ENCODE measurements at places on chromosomes 6 and 20. TPM values are rescaled to one million over a fixed set of nuclear protein-coding genes. Genes with fewer than 3 reads are reported as not detected.

The INSM1 gene
- total RNA-seq: not detected

The SMPDL3A gene
- 2.1 TPM for total RNA-seq

The FOXQ1 gene
- not detected for total RNA-seq

The RIPPLY2 gene
- not detected for total RNA-seq

The KHDC1 gene
- total RNA-seq: not detected

The SLC17A1 gene
- total RNA-seq: not detected

The CLIC5 gene
- not detected for total RNA-seq

The FKBP1C gene
- total RNA-seq: 0.11 TPM

The CHRNA4 gene
- total RNA-seq: not detected

The DNAH8 gene
- total RNA-seq: 0.03 TPM

All from A375 (cell line).